ENCODE measurements at places on chromosomes 1 and 21.

GRCh38 chr21:32719085-32719484 is 8.7 kb downstream of the SYNJ1 start:
- no peak for DNase-seq

- DNase-seq = no peak
These were observed 102.3 kb downstream of the TMEM53 start for GRCh38 chr1:44571712-44572571.

DNA sequence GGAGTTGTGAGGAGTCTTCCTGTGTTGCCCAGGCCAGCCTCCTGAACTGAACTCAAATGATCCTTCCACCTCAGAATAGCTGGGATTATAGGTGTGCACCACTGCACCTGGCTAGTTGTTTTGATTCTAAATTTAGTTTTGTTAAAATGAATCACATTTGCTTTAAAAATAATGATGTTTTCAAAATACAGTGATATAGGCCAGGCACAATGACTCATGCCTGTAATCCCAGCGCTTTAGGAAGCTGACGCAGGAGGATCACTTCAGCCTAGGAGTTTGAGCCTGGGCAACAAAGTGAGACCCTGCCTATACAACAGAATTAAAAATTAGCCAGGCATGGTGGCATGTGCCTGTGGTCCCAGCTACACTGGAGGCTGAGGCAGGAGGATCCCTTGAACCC is 24.3 kb downstream of the RTCA start:
- no peak for DNase-seq

- no peak for DNase-seq
These were observed 458 bp downstream of the CRABP2 start for GRCh38 chr1:156704930-156705320.

DNA sequence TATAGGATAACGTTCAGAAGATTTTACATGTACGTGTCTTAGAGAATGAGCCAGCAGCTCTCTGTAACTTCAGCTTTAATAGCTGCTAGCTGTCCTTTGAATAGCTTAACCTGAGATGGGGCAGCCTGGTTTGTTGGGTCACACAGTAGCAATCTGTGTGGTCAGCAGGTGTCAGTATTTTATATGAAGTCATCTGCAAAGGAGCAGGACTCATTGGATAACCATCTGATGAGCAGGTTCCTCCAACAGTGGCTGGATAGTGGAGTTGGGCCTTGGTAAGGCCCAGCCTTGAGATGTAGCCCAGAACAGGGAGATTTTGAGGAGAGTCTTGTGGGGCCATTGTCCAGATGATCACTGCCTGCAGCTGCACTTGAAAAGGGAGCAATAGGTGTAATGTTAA is 6.4 kb downstream of the GSTM5 start:
- no peak for DNase-seq

DNA sequence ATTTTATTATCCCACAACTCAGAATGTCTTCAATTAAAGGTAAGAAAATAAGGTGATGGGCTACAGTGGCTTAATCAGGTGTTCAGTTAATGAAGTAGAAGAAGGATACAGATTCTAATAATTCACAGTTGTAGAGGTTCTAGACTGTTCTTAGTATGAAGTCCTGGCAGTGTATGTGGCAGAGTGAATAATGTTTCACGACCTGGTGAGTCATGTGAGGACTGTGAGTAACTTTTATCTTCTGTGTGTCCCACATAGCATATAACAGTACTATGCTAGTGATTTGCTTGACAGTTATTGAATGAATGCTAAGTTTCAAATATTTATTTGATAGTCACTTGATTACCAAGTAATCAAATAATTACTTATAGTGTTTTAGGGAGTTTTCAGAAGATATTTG is 20.0 kb downstream of the SLC16A4 start:
- no peak for DNase-seq

GRCh38 chr1:207824691-207825408 is 73.0 kb downstream of the CD46 start:
- DNase-seq = no peak

DNA sequence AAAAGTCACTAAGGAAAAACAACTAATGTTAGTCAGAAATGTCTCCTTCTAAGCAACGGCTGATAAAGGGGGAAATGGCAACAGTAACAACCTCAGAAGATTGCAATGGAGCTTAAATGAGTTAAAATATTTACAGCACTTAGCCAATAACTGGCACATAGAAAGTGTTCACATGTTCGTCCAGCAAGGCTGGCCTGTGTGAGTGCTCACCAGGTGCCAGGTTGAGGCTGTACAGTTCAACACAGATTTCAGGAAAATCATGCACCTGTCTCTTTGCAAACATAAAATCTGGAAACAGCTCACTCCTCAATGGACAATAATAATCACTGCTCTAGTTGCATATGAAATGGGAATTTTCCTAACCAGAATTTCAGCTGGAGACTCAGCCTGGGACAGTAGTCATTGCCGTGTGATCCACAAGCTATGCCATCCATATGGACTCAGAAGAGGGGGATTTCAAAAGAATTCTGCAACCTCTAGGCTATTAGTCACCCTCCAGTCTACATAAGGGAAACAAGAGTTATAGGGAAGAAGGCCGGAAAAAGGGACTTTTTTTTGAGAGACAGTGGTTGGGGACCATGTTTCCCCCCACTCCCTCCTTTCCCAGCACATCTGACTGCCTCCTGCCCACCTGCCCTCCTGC is 68.6 kb downstream of the SYDE2 start:
- no peak for DNase-seq

- DNase-seq = no peak
These were observed 108.9 kb downstream of the NOS1AP start for GRCh38 chr1:162178432-162178831.

DNA sequence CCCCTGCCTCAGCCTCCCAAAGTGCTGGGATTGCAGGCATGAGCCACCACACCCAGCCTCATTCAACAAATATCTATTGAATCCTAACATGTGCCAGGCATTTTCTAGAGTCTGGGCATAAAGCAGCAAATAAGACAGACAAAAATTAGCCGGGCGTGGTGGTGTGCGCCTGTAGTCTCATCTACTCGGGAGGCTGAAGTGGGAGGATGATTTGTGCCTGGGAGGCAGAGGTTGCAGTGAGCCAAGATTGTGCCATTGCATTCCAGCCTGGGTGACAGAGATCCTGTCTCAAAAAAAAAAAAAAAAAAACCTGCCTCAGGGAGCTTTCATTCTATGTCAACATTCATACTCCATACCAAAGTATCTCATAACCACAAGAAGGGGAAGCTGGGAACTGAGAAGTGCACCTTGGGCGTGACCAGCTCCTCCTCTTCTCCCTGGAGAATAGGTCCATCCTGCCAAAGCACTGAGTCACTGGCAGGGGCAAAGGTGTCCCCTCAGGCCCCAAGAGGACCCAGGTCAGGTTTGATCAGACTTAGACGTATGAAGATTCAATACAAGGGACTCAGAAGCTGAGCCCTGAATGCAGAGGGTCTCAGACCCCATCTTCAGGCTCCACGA is 36.8 kb upstream of the PPP1R15B start:
- DNase-seq = no peak

DNA sequence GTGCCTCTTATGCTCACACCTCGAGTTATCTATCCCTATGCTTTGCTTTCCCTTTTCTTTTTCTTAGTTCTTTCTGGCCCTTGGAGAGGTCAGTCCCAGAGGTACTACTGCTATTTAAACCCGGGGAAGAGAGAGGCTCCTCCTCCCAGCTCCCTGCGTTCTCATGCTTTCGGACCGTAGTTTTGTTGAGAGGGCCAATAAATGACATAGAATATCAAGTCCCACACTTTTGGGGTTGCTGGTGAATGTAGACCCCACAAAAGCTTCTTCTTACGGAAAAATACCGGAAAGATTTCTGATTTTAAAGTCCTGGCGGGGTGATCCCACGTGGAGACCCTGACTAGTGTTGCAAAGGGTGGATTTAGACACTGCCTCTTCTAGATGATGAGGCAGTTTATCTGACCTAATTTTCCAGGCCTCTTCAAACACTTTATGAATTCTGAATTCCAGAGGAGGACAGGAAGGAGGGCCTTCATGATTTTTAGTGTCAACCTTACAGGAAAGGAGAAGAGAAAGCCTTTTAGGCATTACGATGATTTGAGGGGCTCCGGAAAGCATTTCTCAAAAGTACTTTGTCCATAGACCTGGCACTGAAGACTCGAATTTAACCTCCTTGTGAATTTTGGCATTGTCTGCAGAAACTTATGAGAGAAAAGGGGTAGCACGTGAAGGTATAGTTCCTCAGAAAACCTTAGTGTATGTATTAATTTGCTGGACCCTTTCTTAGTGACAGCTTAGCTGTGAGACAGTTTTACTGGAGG is 694 bp downstream of the TMEM167B start:
- DNase-seq = no peak
